ENCODE measurements at places on chromosomes 5 and 9. TPM values are rescaled to one million over a fixed set of nuclear protein-coding genes. Genes with fewer than 3 reads are reported as not detected.

BRINP1 gene
- not detected for total RNA-seq

PCDHA1 gene
- total RNA-seq = not detected

SV2C gene
- total RNA-seq = 0.03 TPM

PKD2L2 gene
- not detected for total RNA-seq

DNA sequence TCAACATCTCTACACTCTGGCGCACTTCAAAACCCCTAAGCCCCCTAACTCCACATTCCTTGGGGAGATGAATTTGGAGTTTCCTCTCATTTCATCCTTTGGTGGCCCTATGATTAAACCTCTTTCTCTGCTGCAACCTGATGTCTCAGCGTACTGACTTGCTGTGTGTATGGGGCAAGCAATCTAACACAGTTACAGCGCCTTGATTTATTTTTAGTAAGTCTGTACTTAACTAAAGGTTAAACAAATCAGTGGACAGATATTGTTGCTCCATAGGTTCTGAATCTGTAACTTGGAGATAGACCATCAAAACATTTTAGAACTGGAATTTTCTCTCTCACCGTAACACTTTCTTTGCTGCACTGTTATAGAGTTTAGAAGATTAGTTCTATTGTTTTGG is 452.8 kb downstream of the IRX1 start:
- no peaks in the 10 kb centered on the region for H3K4me1 ChIP-seq
- no peak for DNase-seq
- no peak overlapping the region for H3K27ac ChIP-seq
- no peak overlapping the region for H3K4me3 ChIP-seq

DNA sequence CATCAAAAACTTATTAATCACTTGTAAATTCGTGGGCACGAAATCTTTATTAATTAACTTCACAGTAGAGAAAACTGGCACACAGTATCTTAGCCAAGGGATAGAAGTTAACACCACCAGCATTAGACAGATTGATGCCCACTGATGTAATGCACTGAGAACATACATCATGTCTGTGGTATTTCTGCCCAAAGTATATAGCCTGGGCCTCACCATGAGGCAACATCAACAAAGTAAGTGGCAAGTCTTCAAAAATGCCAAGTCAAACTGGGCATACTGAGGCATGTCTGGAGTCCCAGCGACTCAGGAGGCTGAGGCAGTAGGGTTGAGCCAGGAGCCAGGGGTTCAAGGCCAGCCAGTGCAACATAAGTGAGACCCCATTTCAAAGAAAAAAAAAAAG is 79.5 kb downstream of the GLIS3 start:
- no peaks in the 10 kb centered on the region for H3K4me1 ChIP-seq
- no peak overlapping the region for H3K27ac ChIP-seq
- no peaks in the 10 kb centered on the region for H3K36me3 ChIP-seq
- H3K27me3 ChIP-seq = no peaks in the 10 kb centered on the region
- no peak for DNase-seq

DNA sequence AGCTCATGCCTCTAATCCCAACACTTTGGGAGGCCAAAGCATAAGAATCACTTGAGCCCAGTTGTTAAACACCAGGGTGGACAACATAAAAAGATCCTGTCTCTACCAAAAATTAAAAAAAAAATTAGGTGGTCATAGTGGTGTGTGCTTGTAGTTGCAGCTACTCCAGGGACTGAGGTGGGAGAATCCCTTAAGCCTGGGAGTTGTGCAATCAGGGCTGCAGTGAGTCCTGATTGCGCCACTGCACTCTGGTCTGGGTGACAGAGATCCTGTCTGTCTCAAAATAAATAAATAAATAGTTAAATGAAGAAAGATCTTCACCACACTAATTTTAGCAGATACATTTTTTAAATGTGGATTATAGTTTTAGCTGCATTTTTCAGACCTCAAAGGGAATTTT is 433.2 kb downstream of the MAT2B start:
- H3K27ac ChIP-seq = no peak overlapping the region
- H3K4me3 ChIP-seq = no peak overlapping the region
- no peaks in the 10 kb centered on the region for H3K4me1 ChIP-seq

GRCh38 chr5:143748516-143748915 is 63.4 kb upstream of the HMHB1 start:
- H3K27ac ChIP-seq = no peak overlapping the region
- DNase-seq = no peak
- H3K27me3 ChIP-seq = no peaks in the 10 kb centered on the region

DNA sequence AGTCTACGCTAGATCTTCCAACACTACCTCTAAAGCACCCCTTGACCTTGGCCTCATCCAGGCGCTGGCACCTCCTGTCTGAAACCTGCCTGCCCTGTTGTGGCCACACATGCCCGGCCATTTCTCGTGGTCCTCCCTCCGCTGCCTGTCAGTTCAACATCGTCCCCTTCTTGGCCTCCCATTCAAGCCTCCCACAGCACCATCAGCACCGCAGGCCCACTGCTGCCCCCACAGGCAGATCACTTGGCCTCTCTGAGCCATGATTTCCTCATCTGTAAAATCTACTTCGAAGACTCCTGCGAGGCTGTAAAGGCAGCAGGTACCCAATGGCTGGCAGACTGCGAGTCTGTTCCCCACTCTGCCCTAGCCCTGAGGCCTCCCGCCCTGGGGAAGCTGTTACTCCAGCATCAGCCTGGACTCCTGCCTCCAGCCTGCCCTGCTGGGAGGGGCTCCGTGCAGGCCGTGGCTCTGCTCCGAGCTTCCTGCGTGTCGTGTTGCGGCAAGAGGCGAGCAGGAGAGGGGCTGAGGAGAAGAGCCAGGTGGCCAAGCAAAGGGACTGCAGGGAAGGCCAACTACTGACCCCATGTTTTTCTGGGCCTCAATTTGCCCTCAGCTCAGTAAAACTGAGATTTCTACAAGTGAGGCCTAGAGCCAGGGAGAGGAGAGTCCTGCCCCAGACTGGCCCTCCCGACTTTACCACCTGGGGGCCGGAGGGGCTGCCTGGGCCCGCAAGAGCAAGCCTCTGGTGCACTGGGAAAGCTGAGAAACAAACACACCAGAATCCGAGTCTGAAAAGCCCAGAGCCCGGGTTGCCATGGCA is 70.5 kb upstream of the LRRTM2 start:
- H3K4me3 ChIP-seq = no peak overlapping the region
- H3K36me3 ChIP-seq = peaks cover 6% of the 10 kb centered on the region
- H3K27me3 ChIP-seq = no peaks in the 10 kb centered on the region
- no peak for DNase-seq
- H3K4me1 ChIP-seq = no peaks in the 10 kb centered on the region
- H3K27ac ChIP-seq = no peak overlapping the region

DNA sequence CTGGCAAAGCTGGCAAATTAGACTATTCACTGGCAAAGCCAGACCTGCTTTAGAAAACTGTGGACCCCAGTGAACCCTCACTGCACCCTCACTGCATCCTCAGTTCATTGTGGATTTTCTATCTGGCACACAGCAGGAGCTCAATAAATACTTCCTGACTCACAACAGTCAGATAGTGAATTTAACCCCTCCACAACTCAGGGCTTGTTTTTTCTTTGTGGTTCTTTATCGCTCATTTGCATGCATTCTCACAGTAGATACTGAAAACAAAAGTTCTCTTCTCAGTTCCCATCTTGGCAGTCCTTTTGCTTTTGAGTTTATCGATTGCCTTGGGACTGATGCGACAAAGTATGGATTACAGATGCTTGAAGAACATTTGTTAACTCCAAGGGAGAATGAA is 99.8 kb downstream of the ACTL7B start:
- H3K4me1 ChIP-seq = no peaks in the 10 kb centered on the region
- H3K27me3 ChIP-seq = no peaks in the 10 kb centered on the region
- H3K36me3 ChIP-seq = no peaks in the 10 kb centered on the region
- no peak overlapping the region for H3K27ac ChIP-seq

DNA sequence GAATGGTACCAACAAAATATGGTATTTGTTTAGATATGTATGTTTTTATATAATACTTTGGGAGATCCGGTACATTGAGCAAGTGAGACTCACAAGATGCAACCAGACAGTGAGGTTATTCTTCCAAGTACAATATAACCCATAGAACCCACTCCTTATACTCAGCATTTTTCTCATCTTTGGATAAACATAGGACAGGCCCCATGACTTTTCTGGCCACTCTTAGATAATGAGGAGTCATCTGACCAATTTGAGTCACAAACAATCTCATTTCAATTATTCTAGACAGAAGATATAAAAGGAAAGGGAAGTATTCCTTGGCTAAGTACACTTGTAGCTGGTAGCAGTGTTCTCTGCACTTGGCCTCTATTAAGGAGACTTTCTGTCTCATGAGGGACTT is 150.2 kb downstream of the SGCD start:
- DNase-seq = no peak
- H3K4me3 ChIP-seq = no peak overlapping the region
- H3K27ac ChIP-seq = no peak overlapping the region
- no peaks in the 10 kb centered on the region for H3K27me3 ChIP-seq
- H3K36me3 ChIP-seq = no peaks in the 10 kb centered on the region
- no peaks in the 10 kb centered on the region for H3K4me1 ChIP-seq

DNA sequence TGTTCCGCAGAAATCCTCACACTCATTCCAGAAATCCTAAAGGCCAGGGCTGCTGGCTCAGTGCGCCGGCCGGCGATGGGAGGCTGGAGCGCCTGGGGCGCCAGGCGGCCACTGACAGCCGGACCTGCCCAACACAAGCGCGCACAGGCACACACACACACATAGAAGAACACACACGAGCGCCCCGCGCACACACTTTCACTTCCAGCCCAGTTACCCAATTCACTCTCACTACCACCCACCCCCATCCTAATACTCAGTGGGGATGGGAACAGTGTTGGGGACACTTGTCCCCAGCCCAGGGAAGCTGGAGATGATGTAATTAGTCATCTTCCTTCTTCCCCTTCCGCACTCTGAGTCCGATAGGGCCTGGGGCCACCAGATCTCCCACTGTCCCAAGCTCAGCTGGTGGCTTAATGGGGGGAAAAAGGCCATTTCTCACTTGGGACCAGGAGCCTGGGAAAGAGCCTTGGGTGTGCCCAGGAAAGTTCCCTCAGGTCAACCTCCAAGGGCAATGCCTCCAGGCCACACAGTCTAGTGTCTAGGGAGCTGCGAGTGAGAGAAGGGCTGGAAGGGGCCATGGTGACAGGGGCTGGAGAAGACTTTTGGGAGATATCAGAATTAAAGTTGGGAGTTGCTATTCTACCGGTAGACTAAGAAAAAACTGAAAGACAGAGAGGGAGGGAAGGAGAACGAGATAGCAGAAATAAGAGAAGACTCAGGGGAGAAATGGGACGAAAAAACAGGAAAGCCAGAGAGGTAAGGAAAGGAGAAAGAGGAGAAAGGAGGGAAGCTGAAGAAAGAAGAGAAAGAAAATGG is 1.7 kb downstream of the EBF1 start:
- no peak overlapping the region for H3K27ac ChIP-seq
- peaks cover 44% of the 10 kb centered on the region for H3K27me3 ChIP-seq
- H3K4me1 ChIP-seq = peaks cover 39% of the 10 kb centered on the region

DNA sequence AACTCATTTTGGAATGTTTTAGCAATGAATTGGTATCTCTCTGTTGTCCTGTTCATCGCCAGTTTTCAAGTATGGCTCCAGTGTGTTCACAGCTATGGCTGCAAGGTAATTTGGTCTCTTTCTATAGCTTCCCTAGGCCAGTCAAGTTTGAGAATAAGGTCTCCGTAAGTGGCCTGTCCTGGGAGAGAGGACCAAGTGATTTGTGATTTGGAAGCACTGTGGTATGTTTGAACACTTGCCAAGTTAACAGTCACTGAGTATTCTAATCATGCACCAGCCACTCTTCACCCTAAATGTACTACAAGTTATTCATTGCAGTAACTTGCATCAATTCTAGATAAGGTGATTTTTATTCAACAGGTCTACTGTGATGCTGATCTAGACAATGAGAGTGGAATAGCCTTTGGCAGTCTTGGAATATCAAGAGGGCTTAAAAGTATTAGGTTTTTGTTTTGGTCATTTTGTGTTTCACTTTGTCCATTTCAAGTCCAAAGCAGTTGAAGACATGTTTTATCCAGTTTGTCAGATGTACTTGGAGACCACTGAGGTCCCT is 41.1 kb downstream of the G3BP1 start:
- H3K4me1 ChIP-seq = no peaks in the 10 kb centered on the region
- H3K36me3 ChIP-seq = peaks cover 48% of the 10 kb centered on the region
- no peak overlapping the region for H3K4me3 ChIP-seq
- no peaks in the 10 kb centered on the region for H3K27me3 ChIP-seq
- no peak for DNase-seq

Data from CD4-positive, alpha-beta T cell (primary cell).